ENCODE measurements at places on chromosomes 4 and X.

- DNase-seq, result no peak
Measured at GRCh38 chr4:182640491-182640890, 276.7 kb downstream of the DCTD start.

GRCh38 chrX:143461606-143462005 lies 55.7 kb downstream of the SPANXN3 start:
- no peak for DNase-seq

DNA sequence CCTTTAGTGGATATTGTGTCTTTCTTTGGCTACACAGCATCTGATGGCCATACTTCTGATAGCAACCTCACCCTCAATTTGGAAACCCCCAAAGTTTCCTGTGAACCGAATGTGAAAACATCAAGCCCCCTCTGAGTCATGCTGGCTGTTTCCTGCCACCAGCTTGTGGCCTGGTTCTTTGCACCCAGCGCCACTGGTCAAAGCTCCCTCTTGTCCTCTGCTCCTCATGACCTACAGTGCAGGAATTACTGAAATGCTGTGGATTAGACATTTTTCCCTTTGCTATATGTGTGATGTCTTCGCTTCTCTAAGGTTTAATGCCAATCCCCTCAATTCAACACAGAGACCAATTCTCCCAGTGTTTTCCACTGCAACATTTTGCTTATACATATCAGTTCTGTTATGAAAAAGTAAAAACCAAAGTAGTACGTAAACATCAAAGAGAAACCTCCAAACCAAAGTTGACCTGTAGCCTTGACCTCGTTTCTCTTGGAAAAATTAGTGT lies 224.0 kb upstream of the TENM3 start:
- DNase-seq, result no peak

DNA sequence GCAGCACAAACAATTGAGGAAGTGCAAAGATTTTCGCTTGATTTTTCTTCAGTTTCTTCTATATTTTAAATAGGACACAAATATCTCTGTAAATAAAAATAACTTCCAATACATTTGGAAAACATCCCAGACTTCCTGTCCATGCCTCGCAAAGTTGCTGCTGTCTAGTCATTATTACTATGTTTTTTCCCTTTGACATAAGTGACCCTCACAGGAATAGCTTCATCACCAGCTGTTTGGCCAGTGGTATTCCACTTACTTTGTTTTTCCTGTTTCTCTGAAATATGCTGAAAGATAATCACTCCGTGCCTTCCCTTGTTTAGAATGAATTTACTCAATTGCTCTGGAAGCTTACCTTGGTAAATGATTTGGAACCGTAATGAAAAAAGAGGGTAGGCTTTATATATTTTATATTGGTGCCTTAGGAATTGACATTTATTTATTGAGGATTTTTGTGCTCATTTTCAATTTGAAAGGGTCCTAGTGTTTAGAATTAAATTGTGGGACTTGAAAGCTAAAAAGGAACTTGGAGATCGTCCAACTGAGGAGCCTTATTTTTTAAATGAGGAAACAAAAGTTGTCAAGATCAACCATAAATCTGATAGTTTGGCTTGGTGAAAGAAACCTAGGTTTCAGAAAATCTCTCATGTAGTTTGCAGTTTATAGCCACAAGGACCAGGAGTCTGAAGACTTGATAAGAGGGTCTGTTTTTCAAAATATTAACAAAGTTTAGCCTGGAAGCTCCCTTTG lies 65.6 kb downstream of the CDKL5 start:
- no peak for DNase-seq

- DNase-seq, result peak; percentile 88
Measured at GRCh38 chr4:138053641-138054301, 188.4 kb downstream of the SLC7A11 start.
